ENCODE measurements at places on chromosomes 4 and X.

DNA sequence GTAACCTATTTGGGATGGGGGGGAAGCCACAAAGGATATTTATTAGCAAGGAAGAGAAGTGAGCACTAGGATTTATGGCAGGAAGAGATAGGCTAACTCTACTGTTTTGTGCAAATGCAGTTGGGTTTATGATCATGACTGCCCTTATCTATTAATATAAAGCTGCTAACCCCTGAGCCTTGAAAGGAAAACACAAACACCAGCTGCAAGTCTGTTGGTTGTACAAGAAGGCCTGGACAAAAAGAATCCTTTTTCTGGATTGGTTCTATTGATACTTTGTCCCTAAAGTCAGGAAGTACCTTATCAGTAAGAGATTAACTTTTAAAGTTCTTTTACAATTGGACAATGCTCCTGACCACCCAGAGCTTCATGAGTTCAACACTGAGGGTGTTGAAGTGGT lies 188.8 kb downstream of the LRBA start:
- no peaks in the 10 kb centered on the region for H3K27me3 ChIP-seq
- peaks cover 7% of the 10 kb centered on the region for H3K4me1 ChIP-seq
- H3K27ac ChIP-seq = no peak overlapping the region
- no peak for DNase-seq

DNA sequence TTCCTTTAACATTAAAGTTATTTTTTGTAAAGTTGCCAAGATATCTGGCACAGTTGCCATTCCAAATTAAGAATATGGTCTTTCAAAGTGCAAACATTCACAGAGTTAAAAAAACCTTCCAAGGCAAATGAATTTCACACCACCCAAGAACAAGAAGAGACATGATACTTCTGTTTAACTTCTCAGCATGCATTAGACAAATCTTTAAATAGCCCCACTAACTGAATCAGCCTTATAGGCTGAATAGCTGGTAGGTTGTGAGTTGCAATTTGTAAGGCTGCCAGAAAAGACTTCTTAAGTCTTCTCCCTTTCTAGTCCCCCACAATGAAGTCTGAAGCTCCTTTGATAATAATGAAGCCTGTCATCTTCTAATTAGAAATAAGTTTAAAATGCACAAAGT lies 95.6 kb downstream of the MAPK10 start:
- no peaks in the 10 kb centered on the region for H3K36me3 ChIP-seq
- no peaks in the 10 kb centered on the region for H3K4me1 ChIP-seq
- H3K27ac ChIP-seq = no peak overlapping the region
- no peak for DNase-seq

DNA sequence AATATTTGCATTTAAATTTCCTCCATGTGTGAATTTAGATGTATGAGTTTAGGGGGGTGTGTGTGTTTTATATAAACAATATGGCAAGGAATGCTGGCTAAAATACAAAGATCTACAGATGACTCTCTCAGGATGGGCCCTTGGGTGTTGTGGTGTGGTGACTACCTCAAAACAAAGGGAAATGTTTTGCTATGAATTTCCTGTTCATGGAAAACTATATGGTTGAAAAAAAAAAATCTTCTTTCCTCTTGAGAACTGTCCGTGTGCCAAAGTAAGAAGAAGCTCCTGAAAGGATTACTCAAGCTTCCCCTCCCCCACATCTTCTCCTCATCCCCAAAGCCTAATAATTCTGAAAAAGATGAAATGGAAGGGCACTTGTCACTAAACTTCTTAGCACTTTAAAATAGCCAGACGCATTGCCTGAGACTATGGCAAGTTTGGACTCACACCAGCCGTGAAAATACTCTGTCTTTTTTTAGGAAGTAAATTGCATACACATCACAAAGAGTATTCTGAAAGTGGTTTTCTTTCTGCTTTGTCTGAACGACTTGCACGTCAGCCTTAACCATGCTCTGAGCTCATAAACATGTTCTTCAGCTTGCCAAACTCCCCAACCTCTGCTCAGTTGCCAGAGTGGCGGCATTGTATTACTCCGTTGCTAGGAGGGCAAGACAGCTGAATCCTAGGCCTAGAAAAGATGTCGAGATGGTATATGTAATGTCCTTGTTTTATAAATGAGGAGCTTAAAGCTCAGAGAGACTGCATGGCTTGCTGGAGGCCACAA lies 250.4 kb upstream of the JADE1 start:
- H3K27ac ChIP-seq = no peak overlapping the region
- DNase-seq = no peak
- H3K27me3 ChIP-seq = peaks cover 5% of the 10 kb centered on the region
- no peaks in the 10 kb centered on the region for H3K36me3 ChIP-seq
- no peak overlapping the region for H3K4me3 ChIP-seq
- H3K4me1 ChIP-seq = no peaks in the 10 kb centered on the region

DNA sequence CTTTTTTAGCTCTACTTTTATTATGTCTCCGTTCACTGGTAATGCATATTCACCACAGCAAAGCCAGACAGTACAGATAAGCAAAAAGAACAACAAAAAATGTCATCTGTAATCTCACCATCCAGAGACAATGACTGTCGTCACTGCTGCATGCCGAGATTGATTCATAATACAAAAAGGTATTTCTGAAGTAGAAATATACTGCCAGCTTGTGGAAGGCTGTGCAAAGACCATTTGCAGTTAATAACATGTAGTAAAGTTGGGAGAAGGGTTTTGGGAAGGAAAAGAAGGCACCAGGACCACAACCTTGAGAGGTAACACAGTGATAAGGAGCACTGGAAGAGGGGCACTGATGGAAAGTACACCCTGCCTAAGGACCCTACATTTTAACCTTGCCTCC lies 223.0 kb upstream of the ZIC3 start:
- no peaks in the 10 kb centered on the region for H3K36me3 ChIP-seq
- H3K27me3 ChIP-seq = no peaks in the 10 kb centered on the region
- H3K4me1 ChIP-seq = no peaks in the 10 kb centered on the region
- no peak overlapping the region for H3K27ac ChIP-seq
- H3K4me3 ChIP-seq = no peak overlapping the region

DNA sequence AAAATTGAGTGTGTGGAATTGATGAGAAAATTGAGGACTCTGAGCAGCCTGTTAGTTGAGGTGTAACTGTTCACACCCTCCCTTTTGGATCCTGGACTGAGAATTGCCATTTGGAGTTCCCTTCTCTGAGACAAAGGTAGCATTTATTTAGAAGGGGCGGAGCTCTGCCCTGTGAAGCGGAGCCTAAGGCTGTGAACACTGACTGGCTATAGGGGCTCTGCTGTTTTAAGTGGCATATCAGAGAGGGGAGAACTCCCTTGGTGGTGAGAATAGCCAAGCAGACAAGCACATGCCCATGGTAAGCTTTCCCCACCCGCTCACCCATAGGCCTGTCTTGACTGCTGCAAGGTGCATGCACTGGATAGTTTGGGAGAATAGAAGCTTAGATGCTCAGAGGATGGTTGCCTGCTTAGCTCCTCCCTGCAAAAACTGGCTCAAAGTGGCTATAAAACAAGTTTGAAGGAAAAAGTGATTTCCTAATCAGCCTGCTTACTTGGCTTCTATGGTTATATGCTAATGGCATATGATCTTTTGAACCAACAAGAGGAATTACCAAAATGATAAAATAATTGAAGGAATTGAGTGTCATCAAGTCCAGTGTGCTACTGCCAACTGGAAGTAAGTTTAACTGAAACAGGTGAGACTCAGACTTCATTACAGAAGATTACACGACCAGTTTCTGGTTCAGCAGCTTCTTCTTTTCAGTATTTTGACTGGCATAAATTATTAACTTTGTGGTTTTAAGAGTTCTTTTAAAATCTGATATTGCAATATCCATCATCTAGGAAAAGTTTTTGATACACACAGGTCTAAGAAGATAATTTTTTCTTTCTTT lies 108.4 kb downstream of the AFF1 start:
- no peak overlapping the region for H3K4me3 ChIP-seq
- no peak overlapping the region for H3K27ac ChIP-seq
- H3K36me3 ChIP-seq = peaks cover 24% of the 10 kb centered on the region
- DNase-seq = no peak
- H3K27me3 ChIP-seq = no peaks in the 10 kb centered on the region

GRCh38 chr4:16608123-16608522 lies 290.3 kb downstream of the LDB2 start:
- H3K27ac ChIP-seq = no peak overlapping the region
- H3K4me3 ChIP-seq = no peak overlapping the region
- DNase-seq = no peak
- H3K4me1 ChIP-seq = no peaks in the 10 kb centered on the region
- no peaks in the 10 kb centered on the region for H3K27me3 ChIP-seq
- H3K36me3 ChIP-seq = no peaks in the 10 kb centered on the region

DNA sequence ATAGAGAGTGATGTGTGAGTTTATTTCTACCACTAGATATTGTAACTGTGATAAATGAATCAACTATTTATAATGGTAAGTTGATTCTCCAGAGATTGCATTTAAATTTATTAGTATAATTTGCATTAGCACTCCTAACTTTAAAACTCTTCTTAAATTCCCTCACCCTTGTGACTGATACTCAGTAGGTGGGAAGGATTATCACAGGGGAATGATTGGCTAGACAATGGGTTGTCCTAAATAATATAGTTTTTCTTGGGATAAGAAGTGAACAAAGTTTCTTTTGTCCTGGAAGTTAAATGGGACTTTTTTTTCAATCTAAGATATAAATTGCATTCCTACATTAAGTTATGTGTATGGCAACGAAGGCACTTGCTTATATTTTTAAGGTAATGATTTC lies 169.2 kb upstream of the PITX2 start:
- H3K36me3 ChIP-seq = no peaks in the 10 kb centered on the region
- DNase-seq = no peak
- H3K27me3 ChIP-seq = no peaks in the 10 kb centered on the region
- H3K27ac ChIP-seq = no peak overlapping the region

GRCh38 chr4:173185847-173186510 lies 17.4 kb downstream of the GALNT7 start:
- no peak for DNase-seq
- no peak overlapping the region for H3K27ac ChIP-seq
- peaks cover 3% of the 10 kb centered on the region for H3K4me1 ChIP-seq
- H3K27me3 ChIP-seq = no peaks in the 10 kb centered on the region
- no peak overlapping the region for H3K4me3 ChIP-seq
- H3K36me3 ChIP-seq = no peaks in the 10 kb centered on the region

GRCh38 chr4:92580816-92581215 lies 277.1 kb downstream of the GRID2 start:
- H3K27ac ChIP-seq = no peak overlapping the region
- H3K36me3 ChIP-seq = no peaks in the 10 kb centered on the region
- no peak for DNase-seq
- H3K4me3 ChIP-seq = no peak overlapping the region

DNA sequence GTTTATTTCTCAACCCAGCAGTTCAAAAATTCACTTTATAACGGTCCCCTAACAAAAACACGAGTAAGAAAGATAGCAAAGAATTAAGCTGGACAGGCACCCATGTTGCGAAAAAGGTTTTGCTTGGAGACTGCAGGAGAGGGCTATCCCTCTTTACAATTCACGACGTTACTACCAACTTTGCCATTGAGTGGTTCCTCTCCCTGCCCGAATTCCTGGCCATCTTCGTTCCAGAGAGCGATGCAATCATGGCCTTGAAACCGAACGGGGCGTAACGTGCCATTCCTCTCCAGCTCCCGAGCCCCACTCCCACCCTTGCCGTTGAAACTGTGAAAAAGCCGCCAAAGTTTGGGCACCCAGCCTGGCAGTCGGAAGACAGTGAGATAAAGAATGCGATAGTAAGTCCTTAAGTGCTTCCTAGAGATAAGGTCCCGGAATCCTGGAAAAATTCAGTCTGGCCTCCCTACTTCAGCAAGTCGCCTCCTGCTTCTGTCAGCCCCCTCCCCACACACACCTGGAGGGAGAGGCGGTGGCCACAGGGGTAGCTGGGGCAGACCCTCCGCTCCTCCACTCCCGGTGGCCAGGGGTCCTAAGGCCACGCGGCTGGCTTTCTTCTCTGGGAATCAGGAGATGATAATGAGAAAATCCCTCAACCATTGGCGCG lies 65.2 kb downstream of the FBXO8 start:
- DNase-seq = no peak
- peaks cover 68% of the 10 kb centered on the region for H3K27me3 ChIP-seq
- H3K4me3 ChIP-seq = no peak overlapping the region

- no peaks in the 10 kb centered on the region for H3K27me3 ChIP-seq
- H3K4me1 ChIP-seq = no peaks in the 10 kb centered on the region
- no peak overlapping the region for H3K4me3 ChIP-seq
- no peaks in the 10 kb centered on the region for H3K36me3 ChIP-seq
Observed at GRCh38 chrX:17164079-17164478, 210.9 kb upstream of the NHS start.

All from activated CD8-positive, alpha-beta T cell treated with anti-CD3 and anti-CD28 coated beads, Interleukin-2, amount 10 ng/mL, durations not matched to agents 7 days and 5 days (primary cell).